Inflammatory macrophage (primary cell): ENCODE measurements at places on chromosomes 11 and 22.

DNA sequence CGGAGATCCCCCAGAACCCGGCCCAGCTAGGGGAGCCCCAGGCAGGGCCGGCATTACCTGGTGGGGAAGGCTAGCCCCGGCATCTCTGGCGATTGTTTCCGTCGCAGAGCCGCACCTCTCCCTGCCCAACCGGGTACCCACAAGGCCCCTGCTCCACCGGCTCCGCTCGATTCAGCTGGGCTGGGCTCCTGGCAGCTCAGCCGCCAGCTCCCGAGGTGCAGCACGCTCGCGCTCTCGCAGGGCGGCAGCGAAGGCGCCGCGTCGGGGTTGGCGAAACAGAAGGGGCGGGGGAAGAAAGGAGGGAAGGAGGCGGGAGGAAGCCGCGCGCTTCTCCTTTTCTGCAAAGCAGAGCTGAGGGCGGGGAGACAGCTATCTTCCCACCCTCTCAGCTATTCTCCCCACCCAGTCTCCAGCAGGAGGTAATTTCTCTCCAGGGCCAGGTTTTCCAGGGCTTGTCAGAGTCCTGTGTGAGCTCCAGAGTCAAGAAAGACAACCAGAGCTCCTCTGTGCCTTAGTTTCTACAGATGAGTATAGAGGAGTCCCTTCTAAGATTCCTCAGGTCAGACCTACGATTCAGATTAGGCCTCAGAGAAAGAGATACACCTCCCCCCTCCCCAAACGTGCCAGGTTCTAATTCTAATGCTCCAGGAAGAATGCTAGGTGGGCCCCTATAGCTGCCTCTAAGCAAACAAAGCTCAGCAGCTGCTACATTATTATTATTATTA is 62.0 kb downstream of the PAK1 start:
- peak; percentile 89 for DNase-seq

GRCh38 chr22:36461665-36462649 is 19.5 kb downstream of the TXN2 start:
- DNase-seq, result no peak

GRCh38 chr11:93908689-93909088 is 58.3 kb upstream of the VSTM5 start:
- DNase-seq, result no peak

DNA sequence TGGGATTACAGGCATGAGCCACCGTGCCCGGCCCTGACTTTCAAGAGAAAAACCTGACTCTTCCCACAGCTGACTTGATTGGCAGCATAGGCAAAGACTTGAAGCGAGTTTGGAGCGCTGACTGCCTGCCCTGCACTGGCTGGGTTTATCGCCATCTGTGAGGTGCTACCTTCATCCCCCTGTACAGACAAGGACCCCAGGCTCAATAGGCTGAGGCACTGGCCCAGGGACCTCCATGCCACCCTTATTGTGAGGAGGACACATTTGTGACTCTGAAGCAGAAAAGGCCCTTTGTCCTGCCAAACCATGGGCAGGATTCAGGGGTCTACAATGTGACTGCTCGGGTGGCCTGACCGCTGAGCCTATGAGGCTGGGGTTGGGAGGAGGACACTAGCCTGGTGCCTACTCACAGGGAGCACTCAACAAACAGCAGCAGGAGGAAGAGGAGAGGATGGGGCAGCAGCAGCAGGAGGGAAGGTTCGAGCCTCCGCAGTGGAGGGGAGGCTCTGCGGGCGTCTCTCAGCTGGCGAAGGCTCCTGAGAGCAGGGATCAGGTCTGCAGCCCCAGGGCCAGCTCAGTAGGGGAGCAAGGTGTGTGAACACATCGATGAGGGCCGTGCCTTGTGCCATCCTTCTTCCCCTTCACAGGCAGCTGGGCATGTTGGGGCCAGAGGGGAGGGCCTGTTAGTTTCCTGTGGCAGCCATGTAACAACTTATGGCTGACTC is 72.9 kb upstream of the WNT7B start:
- DNase-seq, result no peak

GRCh38 chr11:97136067-97136466 is 746.3 kb downstream of the JRKL start:
- no peak for DNase-seq

GRCh38 chr11:130792772-130793171 is 123.5 kb downstream of the SNX19 start:
- no peak for DNase-seq

GRCh38 chr11:102097186-102097585 is 13.1 kb upstream of the YAP1 start:
- DNase-seq, result no peak

GRCh38 chr11:128686745-128687177 is 7.1 kb upstream of the FLI1 start:
- DNase-seq, result no peak

GRCh38 chr22:27542602-27543001 is 259.0 kb downstream of the MN1 start:
- no peak for DNase-seq

DNA sequence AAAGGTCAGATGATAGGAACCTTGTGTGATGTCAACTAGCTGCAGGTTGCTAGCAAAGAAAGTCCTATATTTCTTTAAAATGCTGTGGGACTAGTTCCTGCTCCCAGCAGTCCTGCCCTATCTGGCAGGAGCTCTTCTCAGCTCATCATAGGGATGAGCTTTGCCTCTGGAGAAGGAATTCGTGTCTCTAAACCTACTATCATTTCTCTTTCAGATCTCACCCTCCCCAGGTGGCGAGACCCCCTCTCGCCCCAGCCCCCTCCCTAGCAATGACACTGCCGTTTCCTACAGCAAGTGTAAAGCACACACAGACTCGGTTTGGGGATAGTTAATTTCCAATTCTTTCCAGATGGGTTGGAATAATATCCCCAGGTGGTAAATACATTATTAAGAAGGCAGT is 533.3 kb downstream of the OPCML start:
- no peak for DNase-seq

DNA sequence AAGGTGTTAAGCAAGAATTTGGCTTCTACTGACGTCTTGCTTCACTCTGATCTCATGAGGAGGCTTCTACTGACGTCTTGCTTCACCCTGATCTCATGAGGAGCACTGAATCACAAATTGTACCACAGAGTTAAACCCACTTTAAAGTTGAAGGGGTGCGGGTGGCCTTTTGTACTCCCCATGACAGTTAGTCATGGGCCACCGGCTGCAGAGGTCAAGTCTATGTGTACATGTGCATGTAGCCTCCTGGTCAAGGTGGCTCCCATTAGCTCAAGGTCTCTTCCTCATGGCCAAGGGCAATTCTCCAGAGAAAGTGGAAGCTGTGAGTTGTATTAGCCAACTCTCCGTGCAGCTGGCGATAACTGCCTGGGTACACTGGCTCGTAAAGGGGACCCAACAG is 23.1 kb upstream of the FZD4 start:
- peak; percentile 43 for DNase-seq

DNA sequence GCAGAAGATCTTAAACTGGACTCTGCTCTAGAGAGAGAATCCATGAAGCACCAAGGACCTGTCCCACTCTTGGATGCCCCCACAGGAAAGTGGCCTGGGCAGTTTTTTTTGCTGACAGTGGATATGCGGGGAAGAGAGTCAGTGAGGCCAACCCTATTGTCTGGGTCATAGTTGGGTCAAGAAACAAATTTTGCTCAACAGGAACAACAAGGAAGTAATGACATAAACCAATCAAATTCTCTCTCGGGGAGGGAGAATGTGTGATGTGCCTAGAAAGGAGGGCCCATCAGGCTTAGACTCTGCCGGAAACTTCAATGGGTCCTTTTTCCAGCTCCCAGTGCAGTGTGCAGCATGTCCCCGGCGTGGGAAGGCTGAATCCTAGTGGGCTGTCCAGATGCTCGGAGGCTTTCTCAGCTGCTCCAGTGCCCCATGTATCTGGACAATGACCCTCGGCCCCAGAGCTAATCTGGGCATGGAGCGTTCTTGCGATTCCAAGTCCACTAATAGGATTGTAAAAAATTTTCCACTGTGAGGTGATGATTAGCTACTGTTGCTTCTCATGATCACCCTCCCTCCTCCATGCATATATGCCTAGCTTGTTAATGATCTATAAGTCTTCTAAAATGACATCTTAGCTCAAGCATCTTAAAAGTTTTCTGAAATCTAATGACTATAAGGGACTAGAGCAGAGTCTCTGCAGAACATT is 101.0 kb downstream of the SNX19 start:
- DNase-seq, result no peak

- no peak for DNase-seq
These were observed 10.4 kb upstream of the SLC39A13 start for GRCh38 chr11:47398011-47398410.

DNA sequence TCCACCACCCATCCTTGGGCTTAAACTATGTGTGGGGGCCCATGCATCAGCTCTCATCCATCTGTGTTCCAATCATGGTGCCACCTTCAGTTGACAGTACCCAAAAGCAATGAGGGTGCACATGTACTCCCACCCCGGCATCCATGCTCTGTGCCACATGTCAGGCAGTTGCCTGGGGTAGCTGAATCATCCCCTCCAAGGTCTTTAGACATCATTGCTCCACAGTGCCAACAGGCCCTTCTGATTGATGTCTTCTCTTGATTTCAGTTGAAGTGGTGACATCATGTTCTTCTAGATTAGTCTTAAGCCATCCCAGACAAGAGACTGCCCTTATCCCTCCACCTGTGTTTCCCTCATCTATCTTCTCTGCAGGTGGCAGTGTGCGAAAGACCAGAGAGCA is 42.5 kb downstream of the TMPRSS5 start:
- DNase-seq, result no peak

- peak; percentile 50 for DNase-seq
These were observed 457.0 kb downstream of the NTM start for GRCh38 chr11:131827430-131827829.

- no peak for DNase-seq
These were observed 6.5 kb downstream of the TENM4 start for GRCh38 chr11:79434283-79434682.

DNA sequence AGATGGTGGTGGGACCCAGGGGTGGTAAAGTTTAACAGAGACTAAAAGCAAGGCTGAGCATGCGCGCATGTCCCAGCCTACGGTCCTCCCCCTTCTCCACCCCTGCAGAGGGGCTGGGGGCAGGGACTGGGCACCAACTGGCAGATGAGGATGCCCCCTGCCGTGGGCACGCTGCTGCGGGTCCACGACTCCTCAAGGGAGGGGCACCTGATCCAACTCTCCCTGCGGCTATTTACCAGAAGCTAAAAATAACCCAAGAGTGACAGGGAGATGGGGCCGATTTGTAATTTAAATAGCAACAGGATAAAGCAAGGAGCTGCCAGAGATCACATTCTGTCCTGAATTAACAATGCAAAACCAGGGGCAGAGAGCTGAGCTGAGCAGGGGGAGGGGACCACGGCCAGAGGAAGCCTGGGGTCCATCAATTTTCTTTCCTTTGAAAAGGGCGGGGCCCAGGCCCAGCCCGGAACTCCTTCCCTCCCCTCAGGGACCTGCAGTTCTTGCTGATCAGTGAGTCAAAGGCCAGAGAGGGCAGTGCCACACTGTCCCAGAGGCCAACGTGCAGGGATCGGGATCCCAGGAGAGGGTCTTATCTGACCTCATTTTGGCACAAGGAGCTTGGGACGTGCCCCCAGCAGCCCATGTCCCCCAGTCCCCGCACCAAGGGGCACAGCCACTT is 8.1 kb upstream of the DGKZ start:
- no peak for DNase-seq
